SJCRH30 (cell line): ENCODE measurements at places on chromosomes 4 and X. TPM values are rescaled to one million over a fixed set of nuclear protein-coding genes. Genes with fewer than 3 reads are reported as not detected.

CTAG2 gene
- total RNA-seq, result 4.1 and 4.2 TPM in 2 replicates

GRCh38 chr4:145098675-145099037, 545 bp downstream of the ABCE1 start:
- H3K27me3 ChIP-seq, result no peaks in the 10 kb centered on the region
- H3K27ac ChIP-seq, result peak overlapping the region; percentile 95
- H3K4me1 ChIP-seq, result 0 out of 2 replicates have a peak, but pooled peaks cover 4% of the 10 kb centered on the region

DNA sequence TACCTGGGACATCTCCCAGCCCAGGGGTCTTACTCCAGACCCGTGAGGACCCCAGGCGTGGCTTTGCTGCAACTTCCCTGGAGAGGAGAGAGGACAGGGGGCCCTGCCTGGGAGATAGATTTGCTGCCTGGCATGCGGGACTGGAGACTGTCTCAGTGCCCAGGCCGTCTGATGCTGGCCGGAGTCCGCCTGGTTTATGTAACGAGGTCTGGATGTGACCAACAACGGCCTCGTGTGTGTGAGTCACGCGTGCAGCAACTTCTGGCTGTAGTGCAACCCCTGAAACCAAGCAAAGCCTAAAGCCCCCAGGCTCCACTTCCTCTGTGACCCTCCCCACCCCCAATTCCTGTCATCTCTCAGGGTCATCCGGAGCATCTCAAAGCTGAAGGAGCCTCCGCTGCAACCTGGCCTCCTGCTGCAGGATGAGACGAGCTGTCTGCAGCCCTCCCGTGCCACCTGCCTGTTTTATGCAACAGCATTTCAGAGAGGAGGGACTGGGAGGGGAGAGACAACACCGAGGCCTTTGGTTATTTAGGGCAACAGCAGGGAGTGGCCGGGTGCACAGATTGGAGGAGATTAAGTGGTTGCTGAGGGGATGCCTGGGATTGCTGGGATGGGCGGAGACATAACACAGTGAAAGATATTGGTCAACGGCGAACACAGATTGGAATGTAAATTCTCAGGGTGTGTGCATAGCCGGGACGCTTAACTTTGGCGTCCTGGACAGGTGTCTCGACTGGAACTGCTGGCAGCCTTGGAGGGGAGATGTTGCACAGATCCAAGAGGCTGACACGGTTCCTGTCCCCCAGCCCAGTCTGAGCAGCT, 16.0 kb downstream of the XG start:
- H3K4me1 ChIP-seq, result no peaks in the 10 kb centered on the region
- H3K4me3 ChIP-seq, result no peak overlapping the region
- DNase-seq, result peak; percentile 26
- H3K27ac ChIP-seq, result no peak overlapping the region
- H3K36me3 ChIP-seq, result no peaks in the 10 kb centered on the region

DNA sequence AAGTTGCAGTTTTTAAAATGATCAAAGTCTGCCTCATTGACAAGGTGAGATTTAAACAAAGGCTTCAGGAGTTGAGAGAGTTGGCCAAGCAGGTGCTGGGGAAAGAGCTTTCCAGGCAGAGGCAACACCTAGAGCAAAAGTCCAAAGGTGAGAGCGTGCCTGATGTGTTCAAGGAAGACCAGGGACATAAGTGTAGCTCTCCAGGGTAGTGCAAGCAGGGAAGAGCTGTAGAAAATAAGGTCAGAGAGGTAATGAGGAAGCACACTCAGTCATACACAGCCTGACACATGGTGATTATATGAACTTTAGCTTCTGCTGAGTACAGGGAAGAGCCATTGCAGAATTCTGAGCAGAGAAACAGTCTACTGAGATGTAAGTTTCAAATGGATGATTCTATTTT, 265.0 kb upstream of the NWD2 start:
- no peak overlapping the region for H3K4me3 ChIP-seq
- H3K4me1 ChIP-seq, result no peaks in the 10 kb centered on the region
- H3K27ac ChIP-seq, result no peak overlapping the region
- no peaks in the 10 kb centered on the region for H3K27me3 ChIP-seq
- no peaks in the 10 kb centered on the region for H3K36me3 ChIP-seq
- no peak for DNase-seq
